Stimulated activated CD8-positive, alpha-beta memory T cell treated with anti-CD3 and anti-CD28 coated beads, Interleukin-7, amount 100 ng/mL, for 4 hours (primary cell): ENCODE measurements at places on chromosomes 5 and 9.

DNA sequence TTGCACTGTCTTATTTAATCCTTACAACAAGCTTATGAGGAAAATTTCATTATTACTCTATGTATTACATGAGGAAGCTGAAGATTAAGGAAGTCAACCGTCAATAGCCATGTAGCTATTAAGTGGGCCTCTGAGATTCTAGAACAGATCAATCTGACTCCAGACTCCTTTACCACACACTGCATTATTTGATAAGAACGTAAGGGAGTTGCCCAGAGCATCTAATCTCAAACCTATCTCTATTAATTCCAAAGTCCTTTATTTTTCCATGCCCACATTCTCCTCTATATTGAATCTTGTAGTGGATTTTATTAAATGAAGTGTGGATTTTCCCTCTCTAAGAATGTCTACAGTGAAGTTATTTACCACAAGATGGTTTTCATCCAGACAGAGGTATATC lies 118.2 kb upstream of the MTAP start:
- DNase-seq, result no peak

DNA sequence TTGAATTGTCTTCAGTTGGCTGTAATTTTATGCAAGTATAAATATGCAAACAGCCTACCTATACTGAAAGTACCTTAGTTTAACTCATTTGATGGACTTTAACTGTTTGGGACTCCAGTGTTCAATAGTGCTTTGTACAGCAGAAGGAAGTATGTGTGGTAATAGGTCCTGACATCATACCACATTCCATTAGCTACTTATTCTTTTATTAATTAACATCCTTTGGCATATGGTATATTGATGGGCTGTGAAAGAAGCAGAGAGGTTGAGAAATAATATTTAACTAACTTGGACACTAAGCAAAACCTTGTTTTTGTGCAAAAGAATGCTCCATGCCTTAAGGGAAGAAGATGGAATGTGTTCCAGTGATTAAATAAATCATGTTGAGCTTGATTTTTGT lies 97.6 kb upstream of the SEMA6A start:
- no peak for DNase-seq

DNA sequence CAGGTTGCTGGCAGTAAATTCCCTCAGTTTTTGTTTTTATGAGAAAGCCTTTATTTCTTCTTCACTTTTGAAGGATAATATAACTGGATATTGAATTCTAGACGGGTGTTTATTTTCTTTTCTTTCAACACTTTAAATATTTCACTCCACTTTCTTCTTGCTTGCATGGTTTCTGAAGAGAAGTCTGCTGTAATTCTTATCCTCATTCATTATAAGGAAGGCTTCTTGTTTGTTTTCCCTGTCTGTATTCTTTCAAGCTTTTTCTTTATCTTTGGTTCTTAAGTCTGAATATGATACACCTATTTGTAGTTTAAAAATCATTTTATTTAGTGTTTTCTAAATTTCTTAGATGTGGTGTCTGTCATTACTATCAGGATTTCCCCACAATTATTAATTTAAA lies 1054.3 kb downstream of the TLE1 start:
- no peak for DNase-seq

GRCh38 chr5:138234651-138235050 lies 21.5 kb upstream of the CDC23 start:
- DNase-seq, result no peak

GRCh38 chr5:134625559-134625958 lies 7.1 kb downstream of the SAR1B start:
- DNase-seq, result no peak

DNA sequence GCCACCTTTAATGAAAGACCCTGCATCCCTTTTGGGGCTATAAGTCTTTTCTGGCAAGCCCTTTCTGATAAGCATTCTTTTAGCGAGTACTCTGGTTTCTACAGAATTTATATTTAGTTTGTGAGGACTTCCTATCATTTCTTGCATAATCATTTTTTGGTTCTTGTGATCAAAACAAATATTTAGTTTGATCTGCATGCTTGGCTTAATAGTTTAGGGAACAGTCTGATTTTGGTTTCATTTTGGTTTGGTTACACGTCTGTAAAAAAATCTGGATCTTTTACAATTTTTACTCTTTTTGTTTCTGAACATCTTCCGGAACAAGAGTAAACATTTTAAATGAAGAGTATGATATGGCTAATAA lies 1074.4 kb downstream of the CDH9 start:
- no peak for DNase-seq

GRCh38 chr9:136232969-136233368 lies 12.6 kb downstream of the QSOX2 start:
- no peak for DNase-seq

- no peak for DNase-seq
These were observed 131.2 kb upstream of the ZNF608 start for GRCh38 chr5:124877501-124878146.

DNA sequence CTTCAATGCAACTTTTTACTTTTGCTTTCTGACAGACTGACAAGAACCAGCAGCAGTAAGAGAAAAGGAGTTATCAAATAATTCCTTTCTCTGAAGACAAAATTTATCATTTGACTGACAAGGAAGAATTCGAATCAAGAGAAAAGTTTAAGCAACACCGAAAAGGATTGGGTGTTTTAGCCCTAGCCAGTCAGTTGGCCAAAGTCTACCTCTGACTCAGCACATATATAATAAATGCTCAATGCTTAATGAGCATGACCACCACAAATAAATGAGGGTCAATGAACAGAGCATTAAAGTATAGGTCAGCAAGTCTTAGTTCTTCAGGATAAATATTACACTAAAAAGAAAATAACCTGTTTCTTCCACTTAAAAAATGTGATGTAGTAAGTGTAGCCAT lies 1603.5 kb upstream of the C9orf72 start:
- no peak for DNase-seq

GRCh38 chr5:1262381-1262780 lies 32.5 kb downstream of the TERT start:
- DNase-seq, result no peak
